ENCODE measurements at places on chromosomes 1 and 21.

DNA sequence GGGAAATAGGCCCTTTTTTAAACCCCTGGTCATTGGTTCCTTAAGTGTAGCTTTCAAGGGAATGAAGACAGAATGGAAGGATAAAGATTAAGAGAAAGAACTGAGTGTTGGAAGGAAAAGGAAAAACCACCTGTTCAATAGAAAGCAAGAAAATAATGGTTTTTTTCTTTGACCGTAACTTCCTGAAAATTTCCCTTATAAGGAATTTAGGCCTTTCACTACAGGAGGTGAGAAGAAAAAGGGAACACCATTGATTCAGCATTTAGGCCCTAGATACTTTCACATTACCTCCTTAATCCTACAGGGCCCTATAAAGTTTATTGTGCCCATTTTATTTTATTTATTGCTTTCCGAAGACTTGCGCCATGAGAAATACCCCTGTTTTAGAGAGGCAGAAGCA lies 18.9 kb downstream of the KPNA6 start:
- no peak for DNase-seq

DNA sequence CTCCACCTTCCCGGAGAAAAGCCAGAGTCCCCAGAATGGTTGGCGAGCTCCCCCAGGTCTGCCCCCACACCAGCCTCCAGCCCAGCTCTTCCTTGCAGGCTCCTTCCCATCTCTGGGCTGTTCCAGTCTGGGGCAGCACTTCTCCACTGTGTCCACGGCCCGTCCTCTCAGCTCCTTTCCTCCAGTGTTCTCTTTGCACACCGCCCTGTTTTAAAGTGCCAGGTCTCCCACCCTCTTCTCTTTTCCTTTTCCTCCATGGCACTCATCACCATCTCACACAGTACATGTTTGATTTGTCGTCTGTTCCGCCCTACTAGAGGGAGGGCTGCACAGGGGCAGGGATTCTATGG lies 6.1 kb upstream of the PCSK9 start:
- no peak for DNase-seq

- no peak for DNase-seq
Measured at GRCh38 chr1:36174713-36175112, 18.8 kb downstream of the MAP7D1 start.

GRCh38 chr1:43935711-43936427 lies 2.3 kb downstream of the ARTN start:
- DNase-seq = no peak

DNA sequence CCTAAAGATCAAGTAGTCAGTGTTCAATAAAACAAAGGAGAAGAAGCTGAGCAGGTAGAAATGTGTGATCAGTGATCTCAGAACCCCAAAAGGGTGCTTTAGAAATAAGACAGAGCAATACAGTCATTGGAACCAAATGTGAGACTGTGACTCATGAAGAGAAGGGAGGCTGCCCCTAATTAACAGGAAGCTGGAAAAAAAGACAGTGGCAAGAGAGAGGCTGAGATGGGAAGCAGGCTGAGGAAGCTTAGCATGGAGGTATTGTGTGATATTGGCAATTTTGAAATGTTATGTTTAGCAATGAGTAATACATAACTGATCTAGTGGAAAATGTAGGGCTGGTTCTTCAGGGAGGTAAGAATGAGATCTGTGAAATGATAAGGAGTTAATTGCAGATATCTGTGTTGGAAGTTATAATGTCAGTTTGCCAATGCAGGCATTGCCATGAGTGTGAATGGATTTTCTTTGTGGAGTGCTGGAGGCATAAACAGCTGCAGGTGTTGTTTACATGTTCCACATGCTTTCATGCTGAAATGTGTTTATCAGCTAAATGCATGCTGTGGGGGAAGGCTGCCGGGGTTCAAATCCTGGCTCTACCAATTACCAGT lies 90.6 kb upstream of the CACNA1E start:
- DNase-seq = no peak

DNA sequence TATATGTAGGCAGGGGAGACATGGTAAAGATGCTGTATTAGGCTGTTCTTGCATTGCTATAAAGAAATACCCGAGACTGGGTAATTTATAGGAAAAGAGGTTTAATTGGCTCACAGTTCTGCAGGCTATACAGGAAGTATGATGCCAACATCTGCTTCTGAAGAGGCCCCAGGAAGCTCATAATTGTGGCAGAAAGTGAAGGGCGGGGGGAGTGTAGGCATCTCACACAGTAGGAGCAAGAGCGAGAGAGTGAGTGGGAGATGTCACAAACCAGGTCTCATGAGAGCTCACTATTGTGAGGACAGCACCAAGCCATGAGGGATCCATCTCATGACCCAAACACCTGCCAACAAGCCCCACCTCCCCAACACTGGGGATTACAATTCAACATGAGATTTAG lies 21.1 kb downstream of the MAN1A2 start:
- no peak for DNase-seq

GRCh38 chr1:147264158-147264768 lies 21.8 kb downstream of the CHD1L start:
- no peak for DNase-seq

- DNase-seq = peak; percentile 89
Measured at GRCh38 chr1:84620720-84621313, 46.6 kb upstream of the CTBS start.

- no peak for DNase-seq
Measured at GRCh38 chr21:45578811-45579381, 36.7 kb upstream of the SLC19A1 start.

GRCh38 chr1:205241366-205242030 lies 13.8 kb downstream of the TMCC2 start:
- no peak for DNase-seq

DNA sequence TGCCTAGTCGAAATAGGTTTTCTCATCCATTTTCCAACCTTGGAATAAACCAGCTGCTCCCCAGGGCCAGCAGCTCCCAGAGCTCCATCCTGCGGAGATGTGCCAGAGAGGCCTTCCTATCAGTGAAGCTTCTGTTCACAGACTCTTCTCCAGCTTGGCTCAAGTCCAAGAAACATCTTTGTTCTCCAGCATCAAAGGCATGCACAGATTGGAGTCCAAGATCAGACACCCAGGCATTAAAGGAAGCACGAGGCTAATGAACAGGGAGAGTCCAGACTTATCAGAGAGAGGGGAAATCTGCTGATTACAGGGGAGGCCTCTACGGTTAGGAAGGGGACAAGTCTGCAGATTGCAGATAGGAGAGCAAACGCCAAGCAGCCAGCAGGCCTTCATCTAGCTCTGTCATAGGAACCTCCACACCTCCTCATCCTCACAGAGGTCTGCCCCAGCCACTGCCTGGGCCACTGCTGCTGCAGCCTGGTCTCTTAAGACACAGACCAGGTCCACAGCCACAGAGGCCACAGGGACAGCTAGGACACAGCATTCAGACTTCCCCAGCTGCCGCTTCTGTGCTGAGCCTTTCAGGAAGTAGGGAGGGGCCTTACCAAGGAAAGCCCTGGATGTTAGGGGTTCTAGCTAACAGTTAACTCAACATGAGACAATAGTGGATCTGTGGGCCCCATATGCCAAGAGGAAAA lies 3.4 kb downstream of the PRR9 start:
- DNase-seq = peak; percentile 2
